Fibroblast of skin of right quadriceps (primary cell): ENCODE measurements at places on chromosomes 2 and 18.

- DNase-seq = peak; percentile 61
Measured at GRCh38 chr2:108324531-108325255, 36.0 kb downstream of the SULT1C2 start.

DNA sequence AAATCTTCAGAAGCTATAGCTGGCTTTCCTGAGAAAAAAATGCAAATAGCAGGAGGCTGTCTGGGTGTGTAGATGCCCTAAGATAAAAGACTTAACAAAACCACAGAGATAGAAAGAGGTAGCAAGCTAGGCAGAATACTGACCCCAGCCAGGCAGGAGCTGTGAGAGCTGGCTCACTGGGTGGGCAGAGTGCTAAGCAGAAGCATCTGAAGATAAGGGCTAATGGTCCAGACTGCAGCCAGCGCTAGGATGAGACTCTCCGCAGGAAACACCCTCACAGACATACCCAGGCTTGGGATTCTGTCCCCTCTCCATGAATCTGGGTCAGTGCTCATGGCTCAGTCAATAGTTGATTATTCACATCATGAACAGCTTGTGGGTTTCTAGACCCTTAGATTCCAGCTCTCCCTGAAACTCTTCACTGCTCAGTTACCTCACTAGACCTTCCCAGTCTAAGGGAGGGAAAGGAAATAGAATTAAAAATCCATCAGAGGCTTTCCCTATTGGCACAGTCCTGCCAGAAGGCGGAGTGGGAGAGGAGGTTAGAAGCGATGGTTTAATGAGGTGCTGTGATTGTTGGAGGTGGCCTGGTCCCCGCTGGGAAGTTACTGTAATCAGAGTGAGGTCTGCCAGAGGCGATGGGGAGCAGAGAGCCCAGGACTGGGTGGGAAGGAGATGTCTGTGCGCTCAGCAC, 21.4 kb upstream of the CCBE1 start:
- peak; percentile 49 for DNase-seq

GRCh38 chr2:169185711-169186110, 116.3 kb downstream of the DHRS9 start:
- DNase-seq = no peak

GRCh38 chr2:78077633-78078032, 555.5 kb upstream of the LRRTM4 start:
- no peak for DNase-seq

GRCh38 chr2:203808046-203808750, 59.4 kb upstream of the CTLA4 start:
- DNase-seq = peak; percentile 97

DNA sequence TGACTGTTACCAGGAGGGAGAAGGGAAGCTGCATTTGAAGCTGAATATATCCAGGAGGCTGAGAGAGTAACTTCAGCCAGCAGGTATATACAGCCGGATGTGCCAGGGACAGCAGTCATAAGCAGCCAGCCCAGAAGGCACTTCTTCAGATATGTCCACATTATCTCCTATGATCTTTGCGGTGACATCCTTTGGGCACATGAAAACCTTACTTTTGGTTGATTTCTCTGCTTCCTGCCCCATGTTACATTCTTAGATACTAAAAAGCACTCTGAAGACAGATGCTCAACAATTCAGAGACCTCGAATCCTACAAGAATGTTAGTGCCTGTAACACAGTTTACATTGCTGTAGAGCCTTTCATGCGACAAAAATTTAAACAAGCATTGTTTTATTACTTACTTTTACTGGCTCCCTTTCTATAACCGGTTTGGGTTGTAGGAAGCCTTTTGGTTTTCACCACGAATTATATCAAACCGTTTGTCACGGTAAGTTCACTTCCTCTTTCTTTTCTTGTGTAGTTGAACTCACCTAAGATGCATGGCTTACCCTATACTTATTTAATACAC, 50.3 kb upstream of the TLK1 start:
- no peak for DNase-seq

GRCh38 chr2:148553332-148553887, 91.1 kb upstream of the EPC2 start:
- no peak for DNase-seq

DNA sequence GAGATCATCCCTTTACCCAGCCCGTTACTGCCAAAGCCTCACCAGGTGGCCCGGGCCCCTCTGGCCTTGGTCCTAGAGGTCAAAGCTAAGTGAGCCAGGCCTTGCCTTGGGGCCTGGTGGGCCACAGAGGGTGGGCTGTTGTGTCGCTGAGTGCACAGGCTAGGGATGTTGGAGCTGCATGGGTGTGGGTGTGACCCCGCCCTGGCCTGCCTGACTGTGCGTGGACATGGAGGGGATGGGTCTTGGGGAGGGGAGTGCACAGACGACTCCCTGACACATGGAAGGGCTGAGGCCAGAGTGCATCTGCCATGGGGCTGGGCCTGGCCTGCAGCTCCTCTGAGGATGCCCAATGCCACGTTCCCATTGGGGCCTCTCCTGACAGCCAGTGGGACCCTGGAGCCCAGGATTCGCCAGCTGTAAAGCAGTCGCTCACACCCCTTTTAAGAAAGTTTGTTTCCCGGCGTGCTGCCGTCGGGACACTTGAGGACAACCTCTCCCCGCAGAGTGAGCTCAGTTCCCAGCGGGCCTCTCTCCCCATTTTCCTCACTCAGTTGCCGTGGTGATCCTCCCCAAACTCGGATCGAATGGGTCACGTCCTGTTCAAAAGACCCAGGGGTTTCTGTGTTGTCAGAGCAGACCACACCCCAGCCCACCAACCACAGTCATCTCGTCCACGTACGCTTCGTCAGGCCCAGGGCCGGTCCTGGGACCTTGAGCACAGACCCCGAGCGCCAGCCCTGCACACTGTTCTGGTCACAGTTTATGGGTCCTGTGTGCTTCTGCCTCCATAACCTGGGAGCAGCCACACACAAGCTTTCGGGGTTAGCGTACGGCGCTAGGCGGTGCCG, 93.5 kb downstream of the NFATC1 start:
- DNase-seq = no peak

GRCh38 chr2:44450806-44451205, 89.1 kb downstream of the CAMKMT start:
- DNase-seq = no peak

DNA sequence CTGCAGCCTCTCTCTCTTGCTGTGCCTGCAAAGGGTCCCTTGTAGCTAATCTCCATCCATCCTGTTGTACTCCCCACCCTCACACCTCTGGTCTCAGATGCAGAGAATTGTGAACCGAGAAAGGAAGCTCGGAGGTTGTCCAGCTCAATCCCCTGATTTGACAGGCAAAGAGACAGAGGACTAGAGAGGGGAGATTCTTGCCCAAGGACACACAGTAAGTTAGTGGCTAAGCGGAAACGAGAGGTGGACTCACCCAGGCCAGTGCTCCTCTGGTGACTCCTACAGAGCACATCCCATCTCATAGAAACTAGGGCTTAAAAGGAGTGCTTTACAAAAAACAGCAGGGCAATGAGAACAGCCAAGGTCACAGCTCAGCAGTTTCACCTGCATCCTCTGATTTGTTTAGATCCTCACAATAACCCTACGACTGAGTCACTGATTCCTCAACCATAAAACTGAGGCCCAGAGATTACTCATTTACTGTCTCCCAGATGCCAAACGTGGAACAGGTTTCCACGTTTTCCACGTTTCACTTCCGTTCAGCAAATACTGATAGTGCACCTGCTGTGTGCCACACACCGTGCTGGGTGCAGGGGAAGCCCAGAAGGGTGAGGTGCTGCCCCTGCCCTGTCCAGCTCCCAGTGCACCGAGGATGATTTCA, 22.1 kb downstream of the EHD3 start:
- DNase-seq = no peak

GRCh38 chr2:68607837-68608236, 35.5 kb upstream of the PROKR1 start:
- DNase-seq = no peak

- peak; percentile 50 for DNase-seq
Measured at GRCh38 chr2:105886029-105886454, 141.3 kb downstream of the NCK2 start.

GRCh38 chr2:217827430-217828201, 175.2 kb downstream of the TNS1 start:
- no peak for DNase-seq

- peak; percentile 77 for DNase-seq
Measured at GRCh38 chr2:149747456-149747855, 159.9 kb upstream of the MMADHC start.
